ENCODE measurements at places on chromosomes 12 and 14.

DNA sequence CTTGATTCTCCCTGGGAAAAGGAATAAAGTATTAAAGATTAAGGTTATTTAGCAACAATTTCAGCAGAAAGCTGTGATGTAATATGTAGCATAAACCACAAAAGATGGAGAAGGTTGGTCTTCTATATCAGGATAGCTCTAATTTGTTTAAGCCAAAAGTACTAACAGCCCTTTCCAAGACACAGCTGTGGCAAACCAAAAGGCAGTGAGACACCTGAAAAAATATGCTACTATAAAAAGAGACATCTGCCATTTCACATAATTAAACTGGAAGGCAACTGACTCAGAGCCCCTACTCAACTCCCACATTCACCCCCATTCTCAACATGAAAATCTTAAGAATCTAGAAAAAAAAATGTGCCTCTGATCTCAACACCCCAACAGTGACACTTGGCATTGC, 390.2 kb upstream of the PRICKLE1 start:
- no peak for DNase-seq

DNA sequence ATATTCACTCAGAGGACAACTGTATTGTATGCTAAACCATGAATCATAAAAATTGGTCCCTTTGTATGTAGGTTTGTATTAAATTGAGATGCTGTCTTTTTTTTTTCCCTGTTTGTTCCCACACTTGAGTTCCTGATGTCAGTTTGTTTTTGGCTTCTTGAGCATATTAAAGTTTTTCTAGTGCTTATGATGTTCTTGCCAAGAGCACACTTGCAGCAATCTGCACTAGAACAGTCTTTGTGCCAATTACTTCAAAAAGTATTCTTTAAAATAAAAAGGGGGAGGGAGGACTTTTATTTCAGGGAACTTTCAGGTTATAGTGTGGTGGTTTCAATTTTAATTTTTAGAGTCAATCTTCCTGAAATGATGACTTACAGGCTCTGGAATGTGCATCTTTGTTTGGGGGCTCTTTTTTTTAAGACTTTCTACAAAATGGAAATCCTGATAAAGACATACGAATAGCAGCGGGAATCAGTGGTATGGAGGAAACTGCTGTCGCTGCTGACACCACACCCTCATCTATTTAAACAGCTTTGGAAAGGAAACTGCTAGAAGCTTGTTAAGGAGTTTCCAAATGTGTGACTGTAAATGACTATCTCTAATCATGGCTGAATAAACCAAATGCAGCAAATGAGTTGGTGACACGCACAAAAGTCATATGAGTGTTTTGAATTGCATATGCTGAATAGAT, 188.6 kb downstream of the EGLN3 start:
- DNase-seq, result no peak

DNA sequence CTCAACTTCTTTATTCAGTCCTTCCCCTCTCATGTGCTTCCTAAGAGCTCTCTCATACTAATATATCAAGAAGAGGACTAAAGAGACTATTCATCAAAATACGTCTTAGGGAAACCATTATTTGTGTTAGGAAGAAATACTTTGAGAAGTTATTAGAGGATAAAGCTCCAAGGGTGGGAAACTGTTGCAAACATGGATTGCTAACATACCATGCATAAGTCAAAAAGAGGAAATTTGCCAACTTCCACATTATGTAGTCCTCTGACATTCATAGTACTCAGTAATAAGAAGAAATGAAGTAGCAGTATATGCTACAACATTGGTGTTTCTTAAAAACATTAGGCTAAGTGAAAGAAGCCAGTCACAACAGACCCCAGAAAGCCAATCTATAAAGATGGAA, 128.8 kb upstream of the CLEC14A start:
- no peak for DNase-seq

GRCh38 chr12:132367071-132367851, 37.9 kb upstream of the GALNT9 start:
- no peak for DNase-seq

- DNase-seq, result no peak
These were observed 90.9 kb downstream of the MYRFL start for GRCh38 chr12:69915964-69916363.

DNA sequence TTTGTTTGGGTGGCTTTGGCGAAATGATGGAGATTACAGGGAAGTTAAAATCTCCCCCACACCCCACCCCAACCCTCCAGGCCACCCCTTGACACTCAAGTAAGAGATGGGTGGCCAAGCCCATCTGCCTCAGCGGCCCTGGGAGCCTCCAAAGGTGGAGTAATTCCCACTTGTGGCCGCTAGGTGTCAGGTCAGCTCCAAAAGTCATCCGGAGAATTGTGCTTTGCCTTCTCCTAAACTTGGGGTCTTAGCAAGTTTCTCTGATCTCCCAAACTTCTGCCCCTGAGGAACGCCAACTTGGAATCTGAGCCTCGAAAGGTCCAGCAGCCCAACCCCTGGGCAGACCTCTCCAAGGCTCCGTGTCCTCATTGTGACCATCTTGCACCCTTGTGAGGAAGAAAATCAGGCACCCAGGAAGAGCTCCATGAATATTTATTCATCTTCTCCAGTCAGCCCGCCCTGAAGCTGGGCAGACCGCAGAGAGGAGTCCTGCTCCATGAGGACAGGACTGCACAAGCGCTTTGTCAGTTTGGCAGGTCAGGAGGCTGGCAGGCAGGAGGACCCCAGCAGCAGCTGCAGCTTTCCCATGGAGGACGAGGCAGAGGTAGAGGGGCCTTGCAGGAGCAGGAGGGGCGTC, 46.7 kb downstream of the LRRC74A start:
- DNase-seq, result no peak

- no peak for DNase-seq
These were observed 19.7 kb upstream of the ITPK1 start for GRCh38 chr14:93135399-93135798.

GRCh38 chr12:78392918-78393317, 471.7 kb upstream of the SYT1 start:
- no peak for DNase-seq

- DNase-seq, result no peak
These were observed 61.9 kb upstream of the MAX start for GRCh38 chr14:65164068-65164824.

GRCh38 chr12:83113945-83114344, 427.2 kb downstream of the TMTC2 start:
- no peak for DNase-seq

DNA sequence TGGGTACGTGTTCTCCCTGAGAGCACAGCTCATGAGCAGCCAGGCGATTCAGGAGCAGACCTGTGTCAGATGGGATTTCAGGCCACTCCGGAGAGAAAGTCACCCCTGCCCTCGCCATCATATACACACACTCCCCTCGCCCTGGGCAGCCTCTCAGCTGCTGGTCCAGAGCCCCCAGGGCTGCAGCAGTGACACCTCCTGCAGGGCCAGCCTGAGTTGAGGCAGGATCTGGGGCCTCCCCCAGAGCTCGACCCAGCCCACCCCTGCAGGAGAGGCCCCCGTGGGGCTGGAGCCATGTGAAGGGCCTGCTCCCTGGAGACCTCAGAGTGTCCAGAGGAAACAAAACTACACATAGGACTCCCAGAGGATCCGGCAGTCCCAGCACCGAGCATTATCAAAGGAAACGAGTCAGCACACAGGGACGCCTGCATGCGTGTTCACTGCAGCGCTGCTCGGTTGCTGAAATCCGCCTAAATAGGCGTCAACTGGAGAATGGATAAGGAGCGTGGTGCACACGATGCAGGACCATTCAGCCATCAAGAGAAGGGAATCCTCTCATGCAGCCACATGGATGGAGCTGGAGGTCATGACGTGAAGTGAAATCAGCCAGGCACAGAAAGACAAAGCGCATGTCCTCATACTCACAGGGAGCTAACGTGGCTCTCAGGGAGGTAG, 104.0 kb downstream of the TNFAIP2 start:
- no peak for DNase-seq

- DNase-seq, result no peak
These were observed 1.6 kb downstream of the BORCS5 start for GRCh38 chr12:12358528-12358927.

DNA sequence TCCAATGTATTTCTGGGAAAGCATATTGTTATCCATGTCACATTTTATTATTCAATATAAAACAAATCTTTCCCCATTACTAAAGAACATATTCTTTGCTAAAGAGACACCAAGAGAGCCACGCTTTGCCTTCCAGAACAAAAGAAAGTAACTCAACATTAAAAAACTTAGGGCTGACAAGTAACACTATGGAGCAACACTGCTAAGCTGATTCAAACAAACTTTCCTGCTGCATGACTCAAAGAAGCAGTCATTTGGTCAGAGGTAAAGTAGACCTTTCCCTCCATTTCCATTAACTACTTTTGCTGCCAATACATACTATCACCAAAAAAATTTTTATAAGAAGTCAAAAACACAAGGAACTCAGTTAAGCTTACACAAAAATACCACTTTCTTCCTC, 83.0 kb downstream of the DENND5B start:
- no peak for DNase-seq

DNA sequence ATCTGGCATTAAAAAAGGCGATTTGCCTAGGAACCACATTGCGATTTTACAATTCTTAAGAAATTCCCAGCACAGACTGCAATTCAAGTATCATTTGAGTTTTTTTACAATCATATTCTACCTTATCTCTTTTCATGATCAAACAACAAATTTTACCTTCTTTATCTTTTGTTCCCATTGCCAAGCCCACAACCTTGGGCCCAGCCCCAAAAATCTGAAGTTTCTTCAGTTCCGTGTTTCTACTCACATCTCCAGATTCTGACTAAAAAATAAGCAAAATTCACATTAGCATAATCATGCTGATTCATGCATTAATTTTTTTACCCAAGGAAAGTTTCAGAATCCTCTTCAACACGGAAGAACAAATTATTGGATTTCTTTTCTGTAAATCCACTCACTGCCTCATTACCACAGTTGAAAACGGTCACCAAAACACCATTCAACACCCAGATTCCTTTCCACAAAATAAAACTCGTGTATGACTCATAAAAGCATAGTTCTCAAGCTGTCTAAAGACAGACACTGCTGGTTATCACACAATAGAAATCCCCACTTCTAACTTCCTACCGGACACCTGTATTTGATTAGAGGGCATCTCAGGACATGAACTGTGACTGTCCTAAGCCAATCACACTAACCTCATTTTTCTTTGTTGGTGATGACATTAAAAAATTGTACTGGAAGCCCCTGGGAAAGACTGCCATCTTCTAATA, 32.7 kb downstream of the KDM5A start:
- no peak for DNase-seq

DNA sequence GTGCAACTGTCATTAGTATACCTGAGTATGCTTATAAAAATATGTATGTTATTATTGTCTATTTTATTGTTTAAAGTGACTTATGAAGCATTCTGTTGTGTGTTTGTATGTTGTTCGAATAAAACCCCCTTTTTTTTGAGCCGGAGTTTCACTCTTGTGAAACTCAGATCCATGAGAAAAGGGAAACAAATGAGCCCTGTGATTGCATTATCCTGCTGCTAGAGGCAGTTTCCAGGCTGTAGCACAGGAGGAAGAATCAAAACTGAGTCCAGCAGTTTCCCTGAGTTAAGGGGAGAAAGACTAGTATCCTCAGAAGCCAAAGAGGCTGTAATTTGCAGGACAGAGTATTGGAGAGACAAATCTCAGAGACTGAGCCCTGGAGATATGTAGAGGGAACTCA, 12.5 kb downstream of the SGPP1 start:
- DNase-seq, result no peak

DNA sequence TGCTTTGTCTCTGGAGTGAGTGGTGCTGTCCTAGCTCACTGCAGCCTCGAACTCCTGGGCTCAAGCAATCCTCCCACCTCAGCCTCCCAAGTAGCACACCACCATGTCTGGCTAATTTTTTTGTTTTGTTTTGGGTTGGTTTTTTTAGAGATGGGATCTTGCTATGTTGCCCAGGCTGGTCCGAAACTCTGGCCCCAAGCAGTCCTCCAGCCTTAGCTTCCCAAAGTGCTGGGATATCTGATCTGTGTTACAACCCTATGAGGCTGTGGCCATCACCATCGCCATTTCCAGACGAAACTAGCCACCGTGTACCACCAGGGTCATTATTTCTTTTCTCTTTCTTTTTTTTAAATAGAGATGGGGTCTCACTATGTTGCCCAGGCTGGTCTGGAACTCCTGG, 2.6 kb downstream of the IL31 start:
- DNase-seq, result no peak

- DNase-seq, result no peak
These were observed 12.4 kb upstream of the NUP107 start for GRCh38 chr12:68674376-68674775.

DNA sequence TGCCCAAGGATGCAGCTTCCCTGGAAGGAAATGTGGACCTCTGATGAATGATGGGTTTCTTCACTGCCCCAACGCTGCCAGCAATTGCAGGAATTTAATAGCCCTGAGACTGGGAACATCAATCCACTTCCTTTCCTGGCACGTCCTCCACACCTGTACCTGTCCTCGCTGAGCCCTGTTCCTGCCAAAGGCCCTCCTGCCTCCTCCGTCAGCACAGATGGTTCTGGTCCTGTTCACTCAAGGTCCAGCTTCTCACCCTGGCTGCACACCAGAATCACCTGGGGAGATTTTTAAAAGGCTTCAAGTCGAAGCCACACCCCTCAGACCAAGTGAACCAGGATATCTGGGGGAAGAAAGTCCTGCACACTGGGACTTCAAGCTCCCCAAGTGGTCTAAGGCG, 38.4 kb upstream of the TMEM132C start:
- DNase-seq, result no peak

DNA sequence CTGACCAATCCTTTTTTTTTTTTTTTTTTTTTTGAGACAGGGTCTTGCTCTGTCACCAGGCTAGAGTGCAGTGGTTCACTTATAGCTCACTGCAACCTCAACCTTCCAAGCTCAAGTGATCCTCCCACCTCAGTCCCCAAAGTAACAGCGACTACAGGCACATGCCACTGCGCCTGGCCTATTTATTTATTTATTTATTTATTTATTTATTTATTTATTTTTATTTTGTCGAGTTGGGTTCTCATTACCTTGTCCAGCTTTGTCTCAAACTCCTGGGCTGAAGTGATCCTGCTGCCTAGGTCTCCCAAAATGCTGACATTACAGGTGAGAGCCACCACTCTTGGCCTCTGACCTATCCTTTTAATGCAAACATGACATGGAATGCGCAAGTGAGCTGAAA, 124.4 kb downstream of the GXYLT1 start:
- DNase-seq, result no peak
